ENCODE measurements at places on chromosomes 12 and 14. TPM values are rescaled to one million over a fixed set of nuclear protein-coding genes. Genes with fewer than 3 reads are reported as not detected.

GRCh38 chr12:131131077-131131807, 177.5 kb downstream of the ADGRD1 start:
- DNase-seq = no peak

DNA sequence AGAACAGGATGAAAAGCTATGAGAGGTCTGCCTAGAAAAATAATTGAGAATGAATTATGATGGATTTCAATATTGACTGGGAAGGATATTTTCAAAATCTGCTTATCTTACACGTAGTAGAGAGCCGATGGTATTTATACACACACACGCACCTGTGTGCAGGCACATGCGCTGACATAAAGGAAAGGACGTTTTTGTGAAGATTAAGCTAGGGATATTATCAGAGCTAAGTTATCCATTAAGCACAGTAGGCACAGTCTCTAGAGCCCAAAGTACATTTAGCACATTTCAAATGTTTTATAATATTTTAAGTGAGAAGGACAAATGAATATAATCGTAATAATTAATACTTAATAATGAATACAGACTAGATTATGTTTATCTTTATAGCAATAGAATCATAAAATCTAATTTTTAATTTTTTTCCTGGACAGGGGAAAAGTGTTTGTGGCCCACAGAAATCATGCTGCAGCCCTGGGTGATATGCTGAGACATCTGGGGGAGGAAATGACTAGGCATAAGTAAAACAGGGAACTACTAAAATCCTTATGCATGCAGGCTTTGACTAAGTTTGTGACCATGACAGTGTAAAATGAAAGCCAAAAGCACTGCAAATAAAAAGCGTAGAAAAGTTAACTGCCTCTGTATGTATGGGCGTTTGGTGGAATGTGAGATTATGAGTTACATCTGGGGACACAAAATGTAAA, 146.1 kb downstream of the KITLG start:
- DNase-seq = no peak

GRCh38 chr12:32002848-32003493, 43.8 kb downstream of the RESF1 start:
- no peak for DNase-seq

DNA sequence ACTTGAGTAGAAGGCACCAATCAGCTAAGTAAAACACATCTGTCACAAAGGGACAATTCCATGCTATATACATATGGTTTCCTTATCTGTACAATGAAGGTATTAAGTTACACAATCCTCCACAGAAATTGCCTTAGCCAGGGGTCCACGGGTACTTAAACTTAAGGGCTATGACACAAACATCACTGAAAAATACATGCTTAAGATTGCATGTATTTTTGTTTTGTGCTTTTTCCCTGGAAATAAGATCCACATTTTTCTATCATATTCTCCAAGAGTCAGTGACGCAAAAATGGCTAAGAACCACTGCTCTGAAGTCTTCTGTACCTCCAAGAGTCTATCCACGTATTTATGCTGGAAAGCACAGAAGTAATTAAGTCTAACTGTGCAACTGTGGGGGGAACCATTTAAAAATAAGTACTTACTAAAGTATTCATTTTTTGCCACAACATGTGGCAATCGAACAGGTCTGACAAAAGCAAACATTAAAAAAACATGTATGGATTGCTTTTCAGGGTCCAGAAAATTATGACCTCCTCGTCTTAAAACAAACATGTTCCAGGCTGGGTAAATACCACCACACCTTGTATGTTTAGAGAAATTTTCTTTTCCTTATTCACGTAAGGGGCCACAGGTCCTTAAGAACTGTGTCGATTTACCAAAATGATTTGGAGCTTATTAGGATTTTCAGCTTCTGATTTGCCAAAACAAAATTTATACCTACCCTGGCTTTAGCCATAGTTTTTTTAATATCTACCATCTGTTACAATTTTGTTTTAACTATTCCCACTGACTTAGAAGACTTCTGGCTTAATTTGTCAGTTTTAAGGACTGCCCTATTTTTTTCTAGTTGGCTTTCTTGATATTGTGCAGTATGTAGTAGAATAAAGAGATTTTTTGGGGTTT, 2.8 kb downstream of the SLC38A2 start:
- no peak for DNase-seq

DNA sequence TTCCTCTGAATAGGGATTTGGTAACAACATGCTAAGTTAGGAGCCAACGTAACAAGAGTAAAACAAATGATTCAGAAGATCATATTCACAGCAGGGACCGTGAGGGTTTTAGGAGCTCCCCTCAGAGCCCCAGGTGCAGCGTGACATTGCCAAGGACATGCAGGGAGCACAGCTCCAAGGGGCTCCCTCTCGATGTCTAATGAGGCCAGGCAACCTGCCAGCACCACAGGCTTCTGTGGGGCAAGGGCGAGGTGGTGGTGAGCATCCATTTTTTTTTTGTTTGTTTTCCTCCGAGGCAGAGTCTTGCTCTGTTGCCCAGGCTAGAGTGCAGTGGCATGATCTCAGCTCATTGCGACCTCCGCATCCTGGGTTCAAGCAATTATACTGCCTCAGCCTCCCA, 95.1 kb upstream of the PTPRB start:
- DNase-seq = no peak

GRCh38 chr14:81208489-81208888, 12.3 kb downstream of the GTF2A1 start:
- DNase-seq = peak; percentile 90

- peak; percentile 52 for DNase-seq
These were observed 341 bp downstream of the ZNF10 start for GRCh38 chr12:133130808-133131128.

- no peak for DNase-seq
These were observed 10.7 kb downstream of the MED13L start for GRCh38 chr12:116266631-116267349.

GRCh38 chr12:131017477-131017991, 63.8 kb downstream of the ADGRD1 start:
- DNase-seq = no peak

GRCh38 chr14:89444516-89445125, 27.6 kb upstream of the FOXN3 start:
- DNase-seq = no peak

DNA sequence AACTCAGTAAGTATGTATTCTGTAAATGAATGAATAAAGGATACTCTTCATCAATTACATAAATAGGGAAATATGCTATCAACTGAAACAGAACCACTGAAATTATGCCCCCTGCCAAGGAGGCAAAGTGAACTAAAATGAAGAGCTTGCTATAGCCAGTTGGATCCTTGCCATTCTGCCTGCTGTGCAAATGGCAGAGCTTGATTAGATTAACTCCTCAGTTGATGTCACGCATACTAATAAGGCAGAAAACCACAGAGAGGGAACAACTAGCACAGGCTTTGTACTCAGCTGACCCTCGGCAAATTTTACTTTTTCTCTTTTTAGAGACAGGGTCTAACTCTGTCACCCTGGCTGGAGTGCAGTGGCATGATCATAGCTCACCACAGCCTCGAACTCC, 36.7 kb upstream of the FERMT2 start:
- DNase-seq = no peak

- DNase-seq = no peak
These were observed 102.2 kb downstream of the WSCD2 start for GRCh38 chr12:108231109-108231905.

- no peak for DNase-seq
These were observed 36.9 kb downstream of the ZFC3H1 start for GRCh38 chr12:71626768-71627167.

GRCh38 chr14:53601409-53601808, 355.2 kb downstream of the BMP4 start:
- DNase-seq = no peak

DNA sequence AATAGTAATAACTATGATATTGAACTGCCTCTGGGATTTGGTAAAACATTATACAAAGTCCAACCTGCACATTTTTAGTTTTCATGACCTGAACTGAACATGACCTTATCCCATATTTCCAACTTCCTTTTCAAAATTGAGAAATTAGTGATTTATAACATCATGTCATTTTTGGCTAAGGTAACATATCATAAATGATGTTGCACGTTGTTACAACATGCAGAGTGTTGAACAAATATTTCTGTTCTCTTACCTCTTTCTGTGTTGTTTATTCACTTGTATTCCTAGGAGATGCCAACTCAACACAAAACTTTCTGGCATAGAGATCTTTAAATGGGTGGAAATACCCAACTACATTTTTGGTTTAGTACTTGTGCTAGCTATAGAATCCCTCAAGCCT, 496.0 kb downstream of the SLC6A15 start:
- no peak for DNase-seq

GRCh38 chr12:125178222-125178621, 113.0 kb downstream of the AACS start:
- DNase-seq = no peak

GRCh38 chr14:78254911-78255461, 84.8 kb downstream of the NRXN3 start:
- DNase-seq = no peak

DNA sequence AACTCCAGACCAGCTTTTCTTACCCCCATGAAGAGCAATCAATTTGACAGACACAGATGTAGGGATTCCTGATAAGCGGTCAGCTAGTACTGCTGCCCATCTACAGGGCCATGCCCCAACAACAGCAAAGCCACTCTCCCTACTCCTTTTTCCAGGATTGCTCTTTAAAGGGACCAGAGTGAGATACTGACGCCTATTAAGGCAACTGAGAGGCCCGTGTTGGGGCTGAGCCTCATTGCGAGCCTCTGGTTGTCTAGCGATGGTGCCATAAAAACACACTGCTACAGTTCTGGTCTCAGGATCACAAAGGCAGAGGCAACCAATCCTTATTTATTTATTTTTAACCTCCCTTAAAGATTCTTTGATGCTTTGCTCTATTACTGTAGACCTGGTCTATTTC, 31.1 kb downstream of the AK7 start:
- DNase-seq = no peak

DNA sequence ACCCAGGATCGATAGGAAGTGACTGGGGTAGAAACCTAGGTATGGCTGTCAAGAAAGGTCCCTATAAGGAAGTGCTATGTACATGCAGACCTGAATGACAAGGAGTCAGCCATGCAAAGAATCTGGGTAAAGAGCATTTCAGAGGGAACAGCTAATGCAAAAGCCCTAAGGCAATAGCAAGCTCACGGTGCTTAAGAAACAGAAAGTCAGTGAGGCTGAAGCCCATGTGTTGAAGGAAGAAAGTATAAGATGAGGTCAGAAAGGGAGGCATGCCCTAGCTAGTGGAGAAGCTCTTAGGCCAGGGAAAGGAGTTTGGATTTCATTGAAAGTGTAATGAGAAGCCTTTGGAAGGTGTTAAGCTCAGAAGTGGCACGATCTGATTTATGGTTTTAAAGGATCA, 6.0 kb upstream of the ADCY6 start:
- DNase-seq = no peak

- no peak for DNase-seq
These were observed 14.0 kb downstream of the NPC2 start for GRCh38 chr14:74478996-74479635.

DNA sequence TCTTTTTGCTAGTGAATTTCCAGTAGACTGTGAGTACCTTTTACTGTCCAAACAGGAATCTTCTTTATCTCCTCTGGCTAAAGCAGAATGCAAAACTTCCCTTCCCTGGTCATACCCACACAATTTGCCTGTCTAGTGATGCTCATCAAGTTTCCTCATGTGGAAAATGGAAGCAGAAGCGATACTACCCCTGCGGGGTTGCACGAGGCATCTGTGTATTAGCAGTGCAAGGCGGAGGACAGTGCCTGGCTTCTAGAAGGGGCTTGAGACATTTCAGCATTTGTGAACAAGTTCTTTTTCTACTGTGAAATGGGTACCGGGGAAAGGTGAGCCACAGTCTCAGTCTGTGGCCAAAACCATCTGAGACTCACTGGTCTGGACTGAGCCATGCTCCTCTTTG, 340.9 kb downstream of the AACS start:
- DNase-seq = no peak

GRCh38 chr14:68147303-68147702, 327.7 kb downstream of the RAD51B start:
- DNase-seq = no peak

DNA sequence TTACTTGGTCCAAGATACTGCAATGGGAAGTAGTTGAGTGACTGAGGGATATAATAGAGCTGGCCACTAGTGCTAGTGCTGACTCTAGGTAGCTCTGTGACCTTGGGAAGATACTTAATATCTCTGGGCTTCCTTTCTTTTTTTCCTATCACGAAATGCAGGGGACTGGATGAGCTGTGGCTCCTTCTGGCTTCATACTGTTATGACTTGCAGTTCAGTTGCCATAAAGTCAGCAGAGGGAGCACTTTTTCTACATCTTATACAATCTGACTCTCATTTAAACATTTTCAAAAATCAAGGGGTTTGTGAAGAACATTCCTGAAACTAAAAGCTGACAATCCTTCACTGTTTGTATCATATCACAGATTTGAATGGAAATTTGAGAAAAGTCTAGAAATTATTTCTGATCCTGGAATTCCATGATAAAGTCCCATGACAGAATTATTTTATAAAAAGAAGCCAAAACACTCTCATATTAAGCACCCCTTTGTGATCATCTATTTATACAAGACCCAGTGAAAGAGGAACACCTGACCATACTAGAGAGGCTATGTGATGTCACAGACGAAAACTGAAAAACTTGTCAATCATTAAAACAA, 5.3 kb downstream of the BHLHE41 start:
- DNase-seq = no peak

DNA sequence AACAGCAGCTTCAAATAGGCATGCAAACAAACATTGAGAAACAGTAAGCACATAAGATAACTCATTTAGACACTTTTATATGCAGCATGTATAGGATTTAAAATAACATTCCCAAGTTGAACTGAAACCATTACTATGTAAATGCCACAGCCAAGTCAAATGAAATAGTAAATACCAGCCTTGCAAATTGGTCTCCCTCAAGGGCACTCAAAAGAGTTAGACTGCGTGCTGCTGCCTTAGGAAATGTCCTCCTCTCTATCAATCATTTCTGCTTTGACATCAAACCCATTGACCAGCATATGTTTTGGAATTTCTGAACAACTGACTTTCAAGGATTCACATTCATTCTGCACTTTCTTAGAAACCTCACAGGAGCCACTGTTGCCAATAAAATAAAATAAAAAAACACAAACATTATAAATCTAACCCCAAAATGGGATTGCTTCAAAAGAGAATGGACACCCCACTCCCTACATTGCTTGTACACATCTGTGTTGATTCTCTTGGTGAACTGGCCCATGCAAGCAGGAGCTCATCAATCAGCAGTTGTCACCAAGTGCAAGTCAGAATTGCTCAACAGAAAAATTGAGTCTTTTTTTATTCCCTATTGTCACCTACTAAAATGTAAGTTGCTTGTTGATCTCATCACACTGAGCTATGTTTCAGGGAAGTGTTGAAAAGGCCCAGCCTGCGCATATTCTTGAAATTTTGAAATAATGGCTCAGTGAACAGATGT, 256.2 kb downstream of the DAD1 start:
- no peak for DNase-seq

GRCh38 chr12:11307143-11307542, 3.1 kb downstream of the PRB4 start:
- no peak for DNase-seq

REM2 gene
- total RNA-seq = not detected

CD69 gene
- 0.49 TPM for total RNA-seq

AMDHD1 gene
- 92.1 TPM for total RNA-seq

TPPP2 gene
- total RNA-seq = 0.24 TPM

PTHLH gene
- not detected for total RNA-seq

RNASE13 gene
- not detected for total RNA-seq

DDX51 gene
- 9.0 TPM for total RNA-seq

MMP14 gene
- total RNA-seq = 8.7 TPM

TMCC3 gene
- 3.9 TPM for total RNA-seq

ABHD12B gene
- not detected for total RNA-seq

REP15 gene
- total RNA-seq = 0.24 TPM
